Camera-type eye (tissue), 1 donor: ENCODE measurements at places on chromosomes 3 and 15. TPM values are rescaled to one million over a fixed set of nuclear protein-coding genes. Genes with fewer than 3 reads are reported as not detected.

CIAO2A gene
- 42.2 TPM for total RNA-seq

ZCWPW2 gene
- 2.6 TPM for total RNA-seq

DPPA2 gene
- total RNA-seq = not detected

EFHB gene
- 1.8 TPM for total RNA-seq
